Endothelial cell (in vitro differentiated cells): ENCODE measurements at places on chromosomes 1 and 21. TPM values are rescaled to one million over a fixed set of nuclear protein-coding genes. Genes with fewer than 3 reads are reported as not detected.
A peak's percentile ranks its signal among the peaks of the same experiment; 100 is the strongest.

DNA sequence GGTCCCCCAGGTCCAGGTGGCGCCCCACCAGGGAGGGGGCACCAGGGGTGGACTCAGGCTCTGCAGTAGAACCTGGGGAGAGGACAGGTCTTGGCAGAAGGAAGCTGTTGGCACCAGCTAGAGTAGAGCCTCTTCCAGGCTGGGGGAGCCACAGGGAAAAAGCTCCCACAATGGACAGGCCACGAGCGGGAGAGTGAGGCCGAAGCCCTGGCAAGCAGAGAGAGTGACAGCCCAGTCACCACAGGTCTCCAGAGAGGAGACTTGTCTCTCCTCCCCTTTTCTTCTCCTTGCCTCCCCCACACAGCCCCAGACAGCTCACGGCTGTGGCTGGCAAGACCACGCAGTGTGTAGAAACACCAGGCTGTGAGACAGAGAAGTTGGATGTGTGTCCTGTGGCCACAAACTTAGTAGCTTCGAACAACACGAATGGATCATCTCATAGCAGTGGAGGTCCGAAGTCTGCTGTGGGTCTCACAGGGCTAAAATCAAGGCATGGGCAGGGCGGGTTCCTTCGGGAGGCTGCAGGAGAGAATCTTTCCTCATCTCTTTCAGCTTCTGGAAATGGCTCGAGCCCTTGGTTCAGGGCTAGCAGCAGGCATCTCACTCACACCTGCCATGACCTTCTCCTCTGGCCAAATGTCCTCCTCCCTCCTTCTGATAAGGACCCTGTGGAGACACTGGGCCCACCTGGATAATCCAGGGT lies 3.3 kb downstream of the KRTAP12-4 start:
- no peaks in the 10 kb centered on the region for H3K4me1 ChIP-seq
- H3K36me3 ChIP-seq, result no peaks in the 10 kb centered on the region
- H3K27me3 ChIP-seq, result peaks cover 11% of the 10 kb centered on the region
- no peak overlapping the region for H3K4me3 ChIP-seq

- no peak overlapping the region for H3K4me3 ChIP-seq
- no peaks in the 10 kb centered on the region for H3K27me3 ChIP-seq
- no peak for DNase-seq
- H3K4me1 ChIP-seq, result no peaks in the 10 kb centered on the region
- no peak overlapping the region for H3K27ac ChIP-seq
These were observed 24.8 kb upstream of the SLC45A1 start for GRCh38 chr1:8293118-8293517.

GRCh38 chr1:206472024-206472423 lies 1.7 kb downstream of the IKBKE start:
- H3K4me1 ChIP-seq, result peaks cover 49% of the 10 kb centered on the region
- H3K27ac ChIP-seq, result no peak overlapping the region
- peaks cover 13% of the 10 kb centered on the region for H3K27me3 ChIP-seq
- no peak for DNase-seq
- peaks cover 19% of the 10 kb centered on the region for H3K36me3 ChIP-seq

The PEX19 gene
- 61.7 TPM for total RNA-seq

GRCh38 chr1:3712573-3713535 lies 39.4 kb upstream of the CCDC27 start:
- no peak overlapping the region for H3K4me3 ChIP-seq
- peaks cover 11% of the 10 kb centered on the region for H3K27me3 ChIP-seq

DNA sequence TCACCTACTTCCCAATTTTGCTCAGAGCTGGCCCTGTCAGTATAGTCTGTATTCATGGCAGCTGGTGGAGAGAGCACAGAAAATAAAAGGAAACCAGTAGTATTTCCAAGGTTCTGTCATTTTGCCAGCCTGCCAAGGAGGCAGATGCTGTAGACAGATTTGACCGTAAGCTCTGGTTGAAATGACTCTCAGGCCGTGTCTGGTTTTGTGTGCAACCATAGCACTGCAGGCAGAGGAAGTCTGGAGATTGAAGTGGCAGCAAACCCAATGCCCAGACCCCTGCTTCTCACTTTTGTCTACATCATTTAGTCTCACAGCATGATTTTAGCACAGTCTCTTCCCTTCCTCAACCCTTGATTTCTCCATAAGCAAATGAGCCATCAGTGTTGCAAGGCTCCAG lies 291.7 kb downstream of the PAPPA2 start:
- H3K4me1 ChIP-seq, result no peaks in the 10 kb centered on the region
- peaks cover 2% of the 10 kb centered on the region for H3K27me3 ChIP-seq
- DNase-seq, result no peak
- no peak overlapping the region for H3K4me3 ChIP-seq

- H3K36me3 ChIP-seq, result no peaks in the 10 kb centered on the region
- no peak overlapping the region for H3K27ac ChIP-seq
- H3K27me3 ChIP-seq, result no peaks in the 10 kb centered on the region
- no peaks in the 10 kb centered on the region for H3K4me1 ChIP-seq
- DNase-seq, result peak; percentile 11
These were observed 31.4 kb upstream of the OLIG2 start for GRCh38 chr21:32994305-32994704.

GRCh38 chr21:21051109-21052055 lies 53.2 kb downstream of the NCAM2 start:
- no peak for DNase-seq
- no peaks in the 10 kb centered on the region for H3K36me3 ChIP-seq
- no peak overlapping the region for H3K4me3 ChIP-seq
- no peaks in the 10 kb centered on the region for H3K27me3 ChIP-seq

DNA sequence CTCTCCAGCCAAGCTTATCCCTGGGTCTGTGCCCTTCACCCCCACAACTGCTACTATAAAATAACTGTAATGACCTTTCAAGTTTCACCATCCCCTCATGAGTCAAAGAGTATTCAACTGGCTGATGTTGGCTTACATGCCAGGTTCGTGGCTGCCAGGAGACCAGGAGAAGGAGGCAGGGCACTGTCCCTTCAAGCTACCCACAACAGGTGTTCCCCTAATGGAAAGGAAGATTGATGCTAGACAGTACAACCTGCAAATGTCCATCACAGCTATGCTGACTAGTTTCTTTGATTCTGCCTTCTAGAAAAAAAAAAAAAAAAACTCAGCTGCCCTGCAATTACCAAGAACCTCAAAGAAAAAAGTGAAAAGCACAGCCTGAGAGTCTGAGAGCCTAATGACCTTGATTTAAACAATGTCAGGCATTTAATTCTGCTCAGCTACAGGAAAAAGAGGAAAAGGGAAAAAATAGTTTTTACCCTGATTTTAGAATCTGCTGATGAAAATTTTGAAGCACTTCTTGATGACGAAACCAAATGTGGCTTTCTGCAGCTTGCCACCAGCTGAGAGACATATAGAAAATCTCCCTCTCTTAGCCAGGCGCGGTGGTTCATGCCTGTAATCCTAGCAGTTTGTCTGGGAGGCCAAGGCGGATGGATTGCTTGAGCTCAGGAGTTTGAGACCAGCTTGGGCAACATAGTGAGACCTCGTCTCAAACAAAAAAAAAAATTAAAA lies 82.7 kb upstream of the ROR1 start:
- no peak overlapping the region for H3K27ac ChIP-seq
- no peak overlapping the region for H3K4me3 ChIP-seq
- peaks cover 12% of the 10 kb centered on the region for H3K4me1 ChIP-seq
- H3K27me3 ChIP-seq, result peaks cover 2% of the 10 kb centered on the region

GRCh38 chr1:57411262-57411661 lies 12.6 kb downstream of the DAB1 start:
- no peaks in the 10 kb centered on the region for H3K27me3 ChIP-seq
- DNase-seq, result no peak
- H3K36me3 ChIP-seq, result peaks cover 7% of the 10 kb centered on the region
- H3K4me3 ChIP-seq, result no peak overlapping the region

GRCh38 chr1:218247339-218247738 lies 37.8 kb upstream of the RRP15 start:
- no peak overlapping the region for H3K4me3 ChIP-seq
- no peak for DNase-seq
- H3K27me3 ChIP-seq, result no peaks in the 10 kb centered on the region

The CFHR4 gene
- total RNA-seq, result 0.87 TPM

DNA sequence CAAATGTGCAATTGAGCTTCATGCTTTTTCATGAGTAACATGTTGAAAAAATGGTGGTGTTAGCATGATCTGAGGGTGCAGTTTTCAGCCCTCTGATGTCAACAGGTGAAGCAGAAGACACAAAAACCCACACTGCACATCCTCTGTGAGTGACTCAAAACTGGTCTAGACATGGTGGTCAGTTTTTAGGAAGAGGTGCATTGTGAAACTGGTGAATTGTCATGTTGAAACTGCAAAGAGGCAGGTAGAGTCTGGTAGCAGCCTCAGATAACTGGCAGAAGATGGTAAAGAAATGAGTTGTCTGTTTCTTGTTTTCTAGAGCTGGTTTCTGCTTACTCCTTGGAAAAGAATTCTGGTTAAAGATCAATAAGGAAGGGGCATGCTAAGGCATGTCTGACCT lies 97.3 kb upstream of the HMCN1 start:
- H3K27ac ChIP-seq, result peak overlapping the region; percentile 18
- H3K36me3 ChIP-seq, result peaks cover 22% of the 10 kb centered on the region

DNA sequence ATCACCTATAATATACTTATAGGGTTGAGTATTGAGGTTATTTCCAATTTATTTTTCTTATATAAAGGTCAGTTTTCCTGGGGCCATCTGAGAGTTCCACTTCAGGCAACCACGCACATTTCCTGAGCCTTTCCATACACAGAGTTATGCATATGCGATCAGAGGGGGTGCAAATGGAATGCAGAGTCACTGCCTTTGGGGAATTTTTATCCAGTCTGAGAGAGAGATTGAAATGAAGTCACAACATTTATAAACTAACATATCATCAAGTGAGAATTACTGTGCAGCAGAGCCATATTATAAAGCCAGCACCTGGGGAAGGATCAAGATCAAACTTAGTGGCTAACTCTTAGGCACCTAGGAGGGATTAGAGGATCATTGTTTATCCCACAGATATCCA lies 299.9 kb upstream of the PLXNA2 start:
- H3K27ac ChIP-seq, result no peak overlapping the region
- H3K4me3 ChIP-seq, result no peak overlapping the region
- peaks cover 3% of the 10 kb centered on the region for H3K27me3 ChIP-seq

DNA sequence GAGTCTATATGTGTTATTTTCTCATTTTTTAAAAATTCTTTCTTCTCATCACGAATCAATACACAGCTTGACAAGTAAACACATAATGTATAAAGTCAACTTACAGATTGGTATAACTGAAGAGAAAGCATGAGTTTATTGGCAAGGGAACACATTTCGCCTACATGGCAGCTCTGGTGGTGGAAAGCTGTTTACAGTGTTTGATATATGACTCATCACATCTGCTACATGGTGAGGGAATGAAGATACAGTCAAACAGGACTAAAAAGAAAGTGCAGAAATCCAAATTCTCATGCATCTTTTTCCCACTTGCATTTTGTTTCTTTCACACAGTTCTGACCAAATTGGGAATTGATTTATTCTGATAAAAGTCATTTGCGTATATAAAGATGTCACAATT lies 122.2 kb upstream of the ADGRL4 start:
- no peaks in the 10 kb centered on the region for H3K27me3 ChIP-seq
- H3K36me3 ChIP-seq, result no peaks in the 10 kb centered on the region
- no peak overlapping the region for H3K27ac ChIP-seq
- no peak overlapping the region for H3K4me3 ChIP-seq
- no peaks in the 10 kb centered on the region for H3K4me1 ChIP-seq
- DNase-seq, result no peak

The WNT3A gene
- total RNA-seq, result not detected

- no peaks in the 10 kb centered on the region for H3K36me3 ChIP-seq
- no peaks in the 10 kb centered on the region for H3K27me3 ChIP-seq
- DNase-seq, result peak; percentile 79
- no peak overlapping the region for H3K27ac ChIP-seq
- peaks cover 13% of the 10 kb centered on the region for H3K4me1 ChIP-seq
These were observed 14.7 kb downstream of the JUN start for GRCh38 chr1:58768971-58769808.

The KCNJ9 gene
- total RNA-seq, result 0.05 TPM

- peaks cover 3% of the 10 kb centered on the region for H3K27me3 ChIP-seq
- DNase-seq, result no peak
- no peak overlapping the region for H3K4me3 ChIP-seq
These were observed 29.9 kb upstream of the TMEM222 start for GRCh38 chr1:27292106-27292505.

DNA sequence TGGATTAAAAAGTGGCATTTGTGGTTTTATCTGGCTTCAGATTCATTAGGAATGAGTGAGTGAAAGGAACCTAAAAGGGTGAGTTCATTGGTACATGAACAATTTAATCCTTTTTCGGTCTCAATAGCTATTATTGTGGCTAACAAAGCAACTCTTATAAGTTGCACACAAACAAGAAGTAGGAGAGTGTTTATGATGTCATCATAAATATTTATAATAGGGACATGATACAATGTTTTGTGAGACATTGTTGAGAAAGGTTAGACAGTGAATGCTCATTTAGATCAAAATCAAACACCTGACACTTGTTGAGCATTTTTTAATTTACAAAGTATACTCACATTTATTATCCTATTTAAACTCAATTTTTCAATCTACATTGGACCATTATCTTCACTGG lies 363.4 kb downstream of the PDE4B start:
- no peak for DNase-seq
- no peaks in the 10 kb centered on the region for H3K4me1 ChIP-seq
- H3K4me3 ChIP-seq, result no peak overlapping the region
- no peaks in the 10 kb centered on the region for H3K36me3 ChIP-seq
- H3K27ac ChIP-seq, result no peak overlapping the region

DNA sequence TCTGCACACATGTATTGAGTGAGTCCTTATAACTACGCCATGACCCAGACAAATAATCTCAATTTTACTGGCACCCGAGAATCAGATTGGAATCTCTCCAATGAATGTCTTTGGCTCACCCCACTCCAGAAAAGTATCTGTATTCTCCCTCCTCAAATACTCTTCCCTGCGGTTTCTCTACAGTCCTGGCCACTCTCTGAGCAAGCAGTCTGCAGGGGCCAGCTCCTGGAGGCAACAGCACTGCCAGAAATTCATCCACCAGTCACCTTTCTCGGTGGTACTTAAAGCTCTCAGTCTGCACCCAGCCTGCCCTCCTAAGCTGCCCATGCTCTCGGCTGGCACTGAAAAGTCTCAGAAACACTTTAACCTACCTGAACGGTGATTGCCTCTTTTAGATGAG lies 16.1 kb upstream of the LYST start:
- peaks cover 3% of the 10 kb centered on the region for H3K4me1 ChIP-seq
- no peaks in the 10 kb centered on the region for H3K36me3 ChIP-seq
- no peak overlapping the region for H3K4me3 ChIP-seq
- H3K27me3 ChIP-seq, result no peaks in the 10 kb centered on the region
- DNase-seq, result no peak
- H3K27ac ChIP-seq, result no peak overlapping the region

The BCAR3 gene
- 19.9 TPM for total RNA-seq

DNA sequence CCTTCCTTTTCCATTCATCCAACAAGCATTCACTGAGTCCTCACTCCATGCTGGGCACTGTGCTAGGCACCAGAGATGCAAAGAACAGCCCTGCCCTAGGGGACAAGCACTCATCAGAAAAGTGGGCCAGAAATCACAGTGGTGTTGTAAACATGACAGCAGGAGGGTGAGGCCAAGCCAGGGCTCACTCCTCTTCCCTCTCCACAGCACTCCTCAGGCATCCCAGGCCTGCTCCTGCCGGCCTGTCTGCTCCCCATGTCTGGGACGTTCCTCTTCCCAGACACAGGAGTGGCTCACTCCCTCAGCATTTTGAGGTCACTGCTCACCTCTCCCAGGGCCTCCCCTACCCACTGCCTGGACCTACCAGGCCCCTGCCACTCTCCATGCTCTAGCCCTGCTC lies 61.8 kb downstream of the KCND3 start:
- H3K27me3 ChIP-seq, result peaks cover 3% of the 10 kb centered on the region
- H3K36me3 ChIP-seq, result no peaks in the 10 kb centered on the region
- no peaks in the 10 kb centered on the region for H3K4me1 ChIP-seq
- no peak overlapping the region for H3K4me3 ChIP-seq
- no peak for DNase-seq
